ENCODE measurements at places on chromosomes 6 and 20.
A peak's percentile ranks its signal among the peaks of the same experiment; 100 is the strongest.

GRCh38 chr20:2887715-2888114 lies 14.4 kb downstream of the PTPRA start:
- no peak for DNase-seq

- no peak for DNase-seq
Observed at GRCh38 chr6:46054516-46054915, 38.9 kb upstream of the CLIC5 start.

DNA sequence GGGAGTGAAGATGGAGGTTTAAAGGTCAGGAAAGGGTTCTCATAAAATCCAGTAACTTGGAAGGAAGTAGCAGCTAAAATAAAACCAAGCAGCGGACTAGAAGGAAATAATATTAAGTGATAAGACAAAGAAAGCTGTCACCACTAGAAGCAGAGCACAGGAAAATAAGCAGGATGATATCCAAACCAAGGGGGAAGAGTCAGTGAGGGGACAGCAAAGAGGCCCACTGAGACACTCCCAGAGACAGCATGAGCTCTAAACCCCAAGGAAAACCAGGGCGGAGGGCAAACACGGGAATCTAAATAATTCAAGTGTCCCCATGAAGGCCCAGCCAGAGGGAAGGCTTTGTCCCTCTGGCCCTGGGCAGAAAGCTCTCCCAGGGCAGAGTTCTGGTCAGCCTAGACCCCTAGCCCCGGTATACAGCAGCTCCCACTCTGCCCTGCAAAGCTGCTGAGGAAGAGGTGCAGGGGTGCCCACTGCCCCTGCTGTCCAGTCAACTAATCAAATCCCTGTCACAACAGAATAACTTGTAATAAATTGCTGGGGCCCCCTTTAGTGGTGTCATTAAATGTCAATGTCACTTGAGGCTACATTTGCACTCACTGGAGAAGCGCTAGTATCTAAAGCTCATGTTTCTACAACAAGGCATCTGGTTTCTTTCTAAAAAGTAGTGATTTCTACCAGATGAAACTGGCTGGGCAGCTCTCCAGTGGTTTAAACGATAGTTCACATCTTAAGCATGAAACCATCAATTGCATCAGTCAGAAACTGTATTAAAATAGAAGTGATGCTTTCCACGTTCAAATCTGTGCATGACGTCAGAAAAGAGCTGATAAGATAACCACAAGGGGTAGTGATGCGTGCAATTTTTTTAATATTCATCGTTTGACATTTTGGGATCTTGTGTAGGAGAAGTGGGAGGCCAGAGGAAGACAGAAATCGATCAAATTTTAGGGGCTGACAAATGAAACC lies 13.6 kb downstream of the PDE10A start:
- no peak for DNase-seq

- DNase-seq, result no peak
Observed at GRCh38 chr20:50282592-50283241, 92.1 kb downstream of the CEBPB start.

- DNase-seq, result no peak
Observed at GRCh38 chr6:29521006-29521680, 33.4 kb upstream of the MAS1L start.

DNA sequence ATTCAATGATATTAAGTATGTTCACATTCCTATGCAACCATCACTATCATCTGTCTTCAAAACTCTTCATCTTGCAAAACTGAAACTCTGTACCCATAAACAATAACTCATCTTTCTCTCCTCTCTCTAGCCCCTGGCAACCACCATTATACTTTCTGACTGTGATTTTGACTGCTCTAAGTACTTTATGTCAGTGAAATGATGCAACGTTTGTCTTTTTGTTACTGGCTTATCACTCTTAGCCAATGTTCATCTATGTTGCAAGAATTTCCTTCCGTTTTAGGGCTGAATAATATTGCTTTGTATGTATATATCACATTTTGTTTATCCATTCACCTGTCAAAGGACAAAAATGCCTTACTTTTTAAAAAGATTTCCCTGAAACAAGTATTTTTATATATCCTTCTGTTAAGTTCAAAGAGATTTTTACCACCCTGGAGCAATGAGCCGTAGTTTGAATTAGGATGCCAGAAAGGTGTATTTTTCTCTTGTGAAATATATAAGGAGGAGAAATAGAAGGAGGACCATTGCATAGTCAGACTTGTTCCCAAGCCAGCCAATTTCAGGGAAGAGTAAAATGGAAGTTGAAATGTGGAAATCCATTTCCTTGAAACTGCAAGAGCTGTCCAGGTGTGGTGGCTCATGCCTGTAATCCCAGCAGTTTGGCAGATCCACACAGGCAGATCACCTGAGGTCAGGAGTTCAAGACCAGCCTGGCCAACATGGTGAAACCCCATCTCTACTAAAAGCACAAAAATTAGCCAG lies 4.0 kb upstream of the CGAS start:
- DNase-seq, result no peak

- DNase-seq, result no peak
Observed at GRCh38 chr6:132131758-132132157, 180.6 kb upstream of the CCN2 start.

- DNase-seq, result no peak
Observed at GRCh38 chr6:137951064-137951597, 84.1 kb downstream of the TNFAIP3 start.

- DNase-seq, result no peak
Observed at GRCh38 chr20:32326504-32326845, 31.7 kb upstream of the ASXL1 start.

GRCh38 chr6:161188547-161189465 lies 85.1 kb downstream of the AGPAT4 start:
- no peak for DNase-seq

GRCh38 chr6:116842459-116842858 lies 13.6 kb upstream of the GPRC6A start:
- DNase-seq, result no peak

GRCh38 chr20:41608606-41609005 lies 9.6 kb downstream of the CHD6 start:
- DNase-seq, result no peak

DNA sequence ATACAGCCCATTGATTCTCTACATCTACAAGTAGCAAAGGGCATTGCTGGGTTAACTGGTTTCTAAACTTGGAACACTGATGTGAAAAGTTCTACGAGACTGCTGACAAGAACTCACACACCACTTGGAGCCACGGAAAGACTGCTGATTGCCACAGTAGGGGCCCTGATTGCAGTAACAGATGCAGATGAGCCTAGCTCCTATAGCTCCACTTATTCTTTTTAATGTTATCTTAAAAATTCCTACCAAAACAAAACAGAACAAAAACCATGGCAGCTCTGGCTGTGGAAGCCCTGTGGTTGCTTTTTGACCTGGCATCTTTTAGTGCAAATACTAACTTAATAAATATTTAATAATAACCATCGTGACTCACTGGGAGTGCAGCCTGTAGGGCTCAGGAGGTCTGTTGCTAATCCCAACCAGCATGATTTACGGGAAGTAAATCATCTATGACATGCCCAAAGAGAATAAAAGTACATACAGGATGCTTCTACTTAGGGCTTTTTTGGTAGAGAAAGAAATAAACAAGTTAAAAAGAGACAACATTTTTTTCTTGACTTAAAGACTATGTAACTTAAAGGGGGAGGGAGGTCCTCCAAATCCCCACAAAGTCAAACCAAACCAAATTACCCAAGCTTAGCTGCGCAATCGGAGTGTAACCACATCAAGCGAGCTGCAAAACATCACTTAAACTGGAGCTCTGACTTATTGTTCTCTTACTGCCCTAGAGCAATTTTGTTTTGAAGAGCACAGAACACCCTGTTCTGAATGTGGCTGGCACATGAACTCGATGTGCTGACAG lies 87.2 kb downstream of the FKBP5 start:
- DNase-seq, result no peak

GRCh38 chr20:35903843-35904242 lies 50.5 kb downstream of the SCAND1 start:
- no peak for DNase-seq

- DNase-seq, result no peak
Observed at GRCh38 chr20:20521736-20522135, 153.8 kb downstream of the INSM1 start.

DNA sequence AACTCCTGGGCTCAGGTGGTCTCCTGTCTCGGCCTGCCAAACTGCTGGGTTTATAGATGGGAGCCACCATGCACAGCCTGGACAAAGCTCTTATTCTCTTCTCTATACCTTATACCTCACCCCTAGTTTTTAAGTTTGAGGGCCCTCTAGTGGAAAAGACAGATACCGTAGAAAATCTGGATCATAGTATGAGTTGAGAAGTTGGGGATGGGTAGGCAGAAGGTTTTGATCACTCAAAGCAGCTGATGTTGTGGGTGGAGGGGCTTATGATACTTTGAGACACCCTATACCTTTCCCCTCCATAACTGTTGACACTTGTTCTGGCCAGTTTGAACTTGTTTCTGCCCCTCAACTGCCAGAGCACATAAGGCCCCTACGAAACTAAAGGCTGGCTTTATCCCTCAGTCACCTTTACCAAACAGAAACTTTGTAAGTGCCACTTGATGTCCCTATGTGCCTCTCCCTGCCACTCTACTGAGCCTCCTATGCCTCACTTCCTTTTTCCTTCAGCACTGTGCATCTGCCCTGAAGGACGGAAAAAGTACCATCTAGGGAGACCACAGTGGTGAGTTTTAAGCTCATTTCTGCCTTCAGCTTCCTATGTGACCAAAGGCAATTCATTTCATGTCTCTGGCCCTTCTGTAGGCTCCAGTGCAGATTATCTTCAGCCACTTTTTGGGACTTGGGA lies 28.6 kb downstream of the RALY start:
- no peak for DNase-seq

- DNase-seq, result no peak
Observed at GRCh38 chr6:31632279-31632946, 11.9 kb downstream of the PRRC2A start.

- no peak for DNase-seq
Observed at GRCh38 chr6:1111361-1111760, 200.5 kb upstream of the FOXQ1 start.

DNA sequence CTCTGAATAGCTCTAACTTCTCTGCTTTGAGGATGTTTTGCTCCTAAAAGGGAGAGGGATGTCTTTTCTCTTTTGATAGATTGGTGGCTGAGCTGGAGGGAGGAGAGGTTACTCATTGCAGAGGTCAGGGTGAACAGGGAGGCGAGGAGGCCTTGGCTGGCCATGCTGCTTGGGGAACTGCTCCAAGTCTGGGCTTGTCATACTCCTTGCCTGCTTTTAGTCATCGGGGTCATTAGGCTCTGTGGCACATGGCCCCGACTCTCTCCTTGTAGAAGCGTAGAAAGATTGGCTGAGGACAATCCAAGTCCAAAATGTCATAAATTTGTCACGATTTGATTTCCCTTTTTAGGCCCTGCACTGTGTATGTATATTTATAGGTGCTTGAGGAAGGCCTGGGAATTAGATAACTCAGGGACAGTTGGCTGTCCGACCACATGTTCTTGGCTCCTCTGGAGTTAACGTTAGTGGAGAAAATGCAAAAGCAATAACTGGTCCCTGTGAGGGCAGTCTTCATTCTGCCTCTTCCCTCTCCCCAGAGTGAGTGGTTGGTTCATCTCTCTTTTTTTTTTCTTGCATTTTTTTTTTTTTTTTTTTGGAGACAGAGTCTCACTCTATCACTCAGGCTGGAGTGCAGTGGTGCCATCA lies 160.1 kb downstream of the SCP2D1 start:
- DNase-seq, result no peak

GRCh38 chr6:73435236-73435635 lies 16.9 kb downstream of the CGAS start:
- DNase-seq, result no peak

GRCh38 chr20:44479643-44480042 lies 4.0 kb downstream of the TTPAL start:
- no peak for DNase-seq

GRCh38 chr6:2188397-2188796 lies 57.0 kb downstream of the GMDS start:
- DNase-seq, result no peak

DNA sequence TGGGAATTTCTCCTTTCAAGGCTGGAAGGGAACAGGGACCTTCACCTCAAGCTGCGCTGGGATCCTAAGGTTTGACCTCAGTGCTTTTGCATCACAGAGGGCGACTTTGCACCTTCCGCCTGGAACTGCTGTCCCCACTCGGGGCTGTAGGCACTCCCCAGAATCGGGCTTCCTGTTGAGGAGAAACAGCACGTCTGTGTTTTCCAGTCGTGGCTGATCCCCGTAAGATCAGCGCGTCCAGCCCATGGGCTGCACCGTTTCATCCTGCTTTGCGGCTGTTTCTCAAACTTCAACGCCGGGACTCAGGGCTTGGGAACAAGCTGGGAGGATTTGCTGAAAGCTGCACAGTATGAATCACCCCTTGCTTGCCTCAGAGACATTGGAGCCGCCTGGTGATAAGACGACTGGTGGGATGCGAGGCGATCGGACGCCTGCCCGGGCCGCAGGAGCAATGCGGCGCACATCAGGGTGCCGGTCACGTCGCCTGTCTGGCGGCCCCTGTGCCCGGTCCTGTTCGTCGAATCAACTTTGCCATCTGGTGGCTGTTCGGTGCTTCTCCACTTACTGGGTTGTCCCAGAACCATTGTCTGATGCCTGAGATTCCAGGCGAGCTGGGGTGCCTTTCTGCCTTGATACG lies 53.6 kb upstream of the FRMD1 start:
- peak; percentile 6 for DNase-seq

DNA sequence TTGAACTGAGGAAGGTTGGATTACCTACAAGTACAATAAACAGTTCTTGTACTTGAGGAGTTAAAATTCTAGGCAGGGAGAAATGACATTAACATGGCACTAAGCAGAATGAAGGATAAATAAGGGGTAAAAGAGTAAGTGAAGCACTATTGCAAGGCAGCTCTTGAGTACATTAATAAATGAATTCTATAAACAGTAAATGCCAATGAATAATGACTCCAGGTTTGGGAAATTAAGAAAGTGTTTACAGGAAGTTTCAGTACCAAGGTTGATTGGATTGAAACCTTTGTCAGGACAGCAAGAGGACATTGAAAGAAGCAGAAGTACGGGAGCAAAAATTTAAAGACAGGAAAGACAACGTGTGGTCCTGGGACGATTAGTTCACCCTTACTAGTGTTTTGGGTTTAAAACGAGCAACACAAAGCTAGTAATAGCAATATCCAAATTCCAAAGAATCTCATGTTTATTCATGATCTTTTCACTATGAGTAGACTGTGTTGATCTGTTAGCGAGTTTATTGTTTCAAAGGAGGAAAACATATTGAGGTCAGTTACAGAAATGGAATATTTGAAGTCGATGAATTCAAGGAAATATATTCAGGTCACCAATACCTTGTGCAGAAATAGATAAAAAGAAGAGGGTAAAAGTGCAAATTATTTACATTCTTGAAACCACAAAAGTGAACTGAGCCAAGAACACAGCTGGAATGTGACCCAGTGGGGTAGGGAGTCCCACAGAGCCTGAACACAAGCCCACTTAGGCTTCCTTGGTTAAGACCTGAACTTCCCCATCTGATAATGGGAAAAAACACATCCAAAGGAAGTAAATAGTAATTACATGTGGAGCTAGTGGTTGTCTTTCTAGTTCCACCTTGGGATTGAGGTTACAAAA lies 80.8 kb downstream of the MKKS start:
- DNase-seq, result no peak
